ENCODE measurements at places on chromosomes 5 and 9. TPM values are rescaled to one million over a fixed set of nuclear protein-coding genes. Genes with fewer than 3 reads are reported as not detected.

CDO1 gene
- total RNA-seq: 11.3 TPM

CXCL14 gene
- total RNA-seq: 4.4 TPM

DNA sequence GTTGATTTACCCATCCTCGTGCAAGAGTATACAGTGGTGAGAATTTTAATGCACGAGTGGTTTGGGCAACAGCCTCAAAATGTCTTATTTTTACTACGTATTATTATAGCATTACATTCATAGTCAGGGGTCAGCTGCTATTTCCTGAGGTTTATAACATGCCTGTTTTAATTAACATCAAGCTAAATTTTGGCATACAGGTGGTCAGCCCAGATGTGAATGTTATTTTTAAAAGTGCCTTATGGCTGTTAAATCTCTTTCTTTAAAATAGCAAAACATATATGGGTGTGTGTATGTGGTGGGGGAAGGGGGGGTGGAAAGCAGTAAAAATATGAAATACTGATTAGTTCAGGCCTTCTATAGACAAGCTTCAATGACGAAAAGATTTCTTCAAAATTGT is 424.5 kb upstream of the CLINT1 start:
- no peak overlapping the region for H3K4me3 ChIP-seq
- no peaks in the 10 kb centered on the region for H3K36me3 ChIP-seq
- no peak overlapping the region for H3K27ac ChIP-seq
- no peaks in the 10 kb centered on the region for H3K4me1 ChIP-seq
- H3K27me3 ChIP-seq: no peaks in the 10 kb centered on the region

- no peak overlapping the region for H3K4me3 ChIP-seq
- no peak for DNase-seq
- H3K27ac ChIP-seq: no peak overlapping the region
- H3K27me3 ChIP-seq: no peaks in the 10 kb centered on the region
- H3K4me1 ChIP-seq: no peaks in the 10 kb centered on the region
Observed at GRCh38 chr5:7897014-7897600, 28.2 kb downstream of the MTRR start.

GRCh38 chr9:137318602-137319001 is 16.5 kb upstream of the NRARP start:
- H3K27ac ChIP-seq: peak overlapping the region; percentile 55
- H3K4me1 ChIP-seq: peaks cover 12% of the 10 kb centered on the region
- peaks cover 9% of the 10 kb centered on the region for H3K27me3 ChIP-seq
- DNase-seq: no peak
- no peaks in the 10 kb centered on the region for H3K36me3 ChIP-seq

DNA sequence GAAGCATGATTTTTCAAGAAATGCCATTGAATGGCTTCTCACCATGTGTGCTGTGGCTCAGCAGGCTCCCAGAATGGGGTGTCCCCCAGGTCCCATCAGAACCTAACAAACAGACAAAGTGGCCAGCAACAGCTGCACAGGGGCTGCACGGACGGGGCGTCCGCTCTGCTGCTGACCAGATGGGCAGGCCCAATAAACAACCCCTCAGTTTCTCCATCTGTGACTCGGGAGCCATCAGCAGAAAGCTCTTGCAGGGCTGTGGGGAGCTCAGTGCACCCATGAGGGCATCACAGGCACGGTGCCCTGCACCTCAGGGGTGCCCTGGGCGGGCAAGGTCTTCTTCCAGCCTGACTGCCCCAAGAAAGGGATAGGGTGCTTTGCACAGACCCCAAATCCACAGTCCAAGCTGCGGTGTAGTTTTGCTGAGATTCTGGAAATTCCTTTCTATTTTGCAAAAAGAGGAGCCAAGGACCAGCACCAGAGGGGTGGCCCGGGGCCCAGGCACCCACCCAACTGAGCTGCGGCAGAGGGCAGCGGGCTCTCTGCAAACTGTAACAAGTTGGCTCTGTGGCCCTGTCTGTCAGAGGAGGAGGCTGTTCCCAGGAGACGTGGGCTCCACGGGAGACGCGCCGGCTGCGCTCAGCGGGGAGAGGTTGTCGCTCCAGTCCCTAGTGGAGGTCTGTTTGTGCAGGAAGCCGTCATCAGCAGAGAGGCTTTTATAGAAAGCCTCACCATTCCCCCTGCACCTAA is 138.7 kb upstream of the PPP1R26 start:
- H3K36me3 ChIP-seq: no peaks in the 10 kb centered on the region
- no peak overlapping the region for H3K27ac ChIP-seq
- H3K4me1 ChIP-seq: no peaks in the 10 kb centered on the region
- H3K27me3 ChIP-seq: no peaks in the 10 kb centered on the region

- H3K27ac ChIP-seq: no peak overlapping the region
- no peak overlapping the region for H3K4me3 ChIP-seq
- no peaks in the 10 kb centered on the region for H3K4me1 ChIP-seq
- no peaks in the 10 kb centered on the region for H3K27me3 ChIP-seq
Observed at GRCh38 chr9:99101271-99101670, 3.6 kb upstream of the TGFBR1 start.

DNA sequence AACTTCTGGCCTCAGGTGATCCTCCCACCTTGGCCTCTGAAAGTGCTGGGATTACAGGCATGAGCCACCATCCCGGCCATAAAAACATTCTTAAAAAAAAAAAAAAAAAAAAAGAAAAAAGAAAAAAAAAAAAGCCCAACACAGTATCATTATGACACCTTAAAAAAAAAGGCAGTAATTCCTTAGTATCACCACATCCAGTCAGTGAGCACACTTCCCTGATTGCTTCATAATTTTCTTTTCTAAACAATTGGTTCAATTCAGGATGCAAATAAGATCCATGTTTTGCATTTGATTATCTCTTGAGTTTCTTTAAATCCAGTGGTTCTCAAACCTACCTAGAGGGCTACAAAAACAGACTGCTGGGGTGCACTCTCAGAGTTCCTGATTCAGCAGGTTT is 182.5 kb downstream of the CDK5RAP2 start:
- no peaks in the 10 kb centered on the region for H3K36me3 ChIP-seq
- no peaks in the 10 kb centered on the region for H3K27me3 ChIP-seq
- H3K4me3 ChIP-seq: no peak overlapping the region
- no peaks in the 10 kb centered on the region for H3K4me1 ChIP-seq
- no peak overlapping the region for H3K27ac ChIP-seq
